ENCODE measurements at places on chromosomes 4 and X.

DNA sequence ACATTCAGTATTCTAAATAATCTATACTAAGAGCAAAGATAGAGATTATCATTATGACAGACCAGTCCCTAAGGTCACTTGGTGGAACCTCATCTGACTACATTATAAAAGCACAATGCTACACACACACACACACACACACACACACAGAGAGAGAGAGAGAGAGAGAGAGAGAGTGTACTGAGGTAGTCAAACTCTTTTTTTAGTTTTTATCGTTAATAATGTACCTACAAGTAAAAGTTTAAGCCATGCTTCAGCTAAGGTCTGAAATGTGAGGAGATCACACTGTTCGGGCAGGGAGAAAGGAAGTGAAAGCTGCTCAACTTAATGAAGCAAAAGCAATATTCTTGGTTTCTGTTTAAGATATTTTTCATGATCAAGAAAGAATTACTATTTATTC lies 75.8 kb upstream of the CCDC160 start:
- no peak for DNase-seq

DNA sequence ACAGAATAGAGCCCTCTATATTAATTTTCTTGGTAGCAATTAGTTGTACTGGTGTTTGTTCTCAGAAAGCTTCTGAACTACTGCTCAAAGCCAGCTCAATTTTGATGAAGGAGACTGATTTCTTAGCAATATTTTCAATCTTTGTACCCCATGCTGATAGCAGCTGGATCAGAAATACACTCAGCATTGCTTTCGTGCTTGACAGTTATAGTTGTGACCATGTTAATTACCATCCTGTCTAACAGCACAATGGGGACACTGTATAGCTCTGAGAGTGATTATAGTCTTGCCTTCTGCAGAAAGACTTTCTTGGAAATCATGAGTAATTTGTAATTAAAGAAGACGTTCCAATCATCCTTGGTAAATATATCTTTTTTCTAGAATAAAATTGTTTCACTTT lies 79.7 kb upstream of the GNPDA2 start:
- no peak for DNase-seq

DNA sequence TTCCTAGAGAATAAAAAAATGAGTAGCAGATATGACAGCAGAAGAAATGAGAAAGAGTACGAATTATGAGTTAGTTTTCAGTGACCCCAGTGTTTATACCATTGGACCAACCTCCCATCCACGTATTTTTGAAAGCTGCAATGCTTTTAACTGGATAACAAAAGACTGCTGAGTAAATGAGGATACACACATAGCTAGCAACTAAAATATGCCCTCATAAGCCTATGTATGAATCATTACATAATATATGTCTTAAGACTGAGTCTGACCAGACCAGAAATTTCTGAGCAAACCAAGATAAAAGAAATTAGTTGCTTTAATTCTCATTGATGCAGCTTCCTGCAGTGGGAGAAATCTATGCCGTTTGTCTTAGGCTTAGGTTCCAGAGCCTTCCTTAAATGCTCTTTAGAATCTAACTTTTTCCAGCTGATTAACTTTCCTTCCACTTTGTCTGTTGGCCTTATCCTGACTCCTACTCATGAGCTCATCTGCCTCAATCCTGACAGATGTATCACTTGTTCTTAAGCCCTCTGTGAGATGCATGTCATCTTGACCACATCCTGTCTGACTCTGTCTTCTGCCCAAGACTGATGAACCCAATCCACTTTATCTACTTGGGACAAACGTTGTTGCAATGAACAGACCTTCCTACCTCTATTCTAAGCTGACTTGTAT lies 301.4 kb upstream of the AADAT start:
- DNase-seq = no peak

DNA sequence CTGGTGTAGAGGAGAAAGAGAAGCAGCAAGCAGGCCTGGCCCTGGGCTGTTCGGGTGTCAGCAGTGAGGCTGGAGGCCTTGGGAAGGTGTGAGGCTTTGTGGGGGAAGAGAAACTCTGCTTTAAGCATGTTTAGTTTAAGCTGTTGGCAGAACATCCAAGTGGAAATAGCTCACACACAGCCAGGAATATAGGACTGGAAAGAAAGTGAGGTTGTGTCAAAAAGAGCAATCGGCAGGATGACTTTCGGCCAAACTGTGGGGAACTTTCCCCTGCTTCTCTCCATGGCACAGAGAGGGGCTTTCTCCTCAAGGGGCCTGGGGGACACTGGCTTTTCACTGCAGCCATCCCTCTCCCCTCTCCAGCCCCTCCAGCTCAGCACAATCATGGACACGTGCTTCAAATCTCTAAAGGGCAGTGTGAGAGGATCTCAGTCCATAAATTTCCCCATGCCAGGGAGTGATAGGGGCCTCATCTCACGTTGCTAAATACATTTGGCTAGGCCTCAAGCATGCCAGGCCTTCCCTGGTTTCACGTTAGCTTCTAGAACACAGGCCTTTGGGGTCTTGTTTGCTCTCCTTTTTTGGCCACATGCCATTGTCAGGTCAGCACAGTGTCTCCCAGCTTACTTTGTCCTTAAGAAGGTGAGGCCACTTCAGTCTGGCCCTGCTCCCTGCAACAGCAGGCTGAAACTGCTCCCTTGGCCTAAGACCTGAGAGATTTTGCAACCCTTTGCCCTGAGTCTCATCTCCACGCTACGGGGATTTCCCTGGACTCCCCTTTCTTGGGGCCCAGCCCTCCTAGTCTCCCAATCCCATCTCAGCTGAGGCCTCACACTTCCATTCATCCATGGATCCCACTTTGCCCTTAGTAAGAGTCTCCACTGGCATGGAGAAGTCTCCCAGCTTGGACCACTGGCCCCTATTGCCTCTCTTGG lies 8.3 kb upstream of the CITED1 start:
- DNase-seq = no peak

DNA sequence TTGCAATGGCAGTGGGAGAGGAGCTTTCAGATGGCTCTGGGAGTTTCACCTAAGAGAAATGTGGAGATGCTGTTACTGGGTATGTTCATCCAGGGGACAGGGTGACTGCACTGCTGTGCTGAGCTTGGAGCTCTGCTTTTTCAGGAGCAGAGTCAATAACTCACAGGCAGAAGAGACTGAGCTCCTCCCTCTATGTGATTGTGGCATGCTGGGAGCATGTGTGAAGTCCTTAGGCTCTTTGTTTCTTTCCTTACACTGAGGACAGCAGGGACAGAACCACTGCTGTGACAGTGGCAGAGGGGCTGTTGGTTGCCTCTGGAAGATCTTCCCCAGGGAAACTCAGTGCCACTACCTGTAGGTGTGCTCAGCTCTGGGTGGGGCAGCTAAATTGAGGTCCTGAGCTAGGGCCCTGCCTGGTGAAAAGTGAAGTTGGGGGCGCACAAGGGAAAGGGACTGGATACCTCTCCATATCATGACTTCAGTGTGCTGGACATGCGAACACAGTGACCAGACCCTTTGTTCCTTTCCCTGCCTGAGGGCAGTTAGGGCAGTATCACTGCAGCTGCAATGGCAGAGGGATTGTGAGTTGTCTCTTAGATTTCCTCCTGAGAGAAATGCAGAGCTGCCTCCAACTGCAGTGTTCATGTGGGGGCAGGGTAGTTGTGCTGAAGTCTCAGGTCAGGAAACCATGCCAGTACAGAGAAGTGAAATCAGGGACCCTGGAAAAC lies 156.7 kb downstream of the TENT5D start:
- DNase-seq = no peak

DNA sequence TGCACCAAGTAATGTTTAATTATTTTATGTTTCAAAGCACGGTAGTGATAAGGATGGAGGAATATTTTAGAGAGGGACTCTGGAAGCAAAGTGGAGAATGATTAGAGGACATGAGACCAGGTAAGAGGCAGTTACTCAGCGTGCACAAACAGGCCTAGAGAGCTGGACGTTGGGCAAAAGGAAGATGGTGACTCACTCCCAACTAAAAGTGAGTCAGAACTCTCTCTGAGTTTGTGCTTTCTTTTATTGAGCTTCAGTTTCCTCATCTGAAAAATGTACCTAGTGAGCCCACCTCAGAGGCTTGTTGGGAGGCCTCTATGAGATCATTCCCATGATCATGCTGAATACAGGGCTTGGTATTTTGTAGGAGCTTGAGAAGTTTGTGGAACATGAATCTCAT lies 1.6 kb upstream of the ZC4H2 start:
- DNase-seq = no peak

GRCh38 chr4:168502861-168503260 lies 6.0 kb downstream of the PALLD start:
- DNase-seq = no peak

- no peak for DNase-seq
Measured at GRCh38 chr4:94458682-94459081, 6.9 kb downstream of the PDLIM5 start.

DNA sequence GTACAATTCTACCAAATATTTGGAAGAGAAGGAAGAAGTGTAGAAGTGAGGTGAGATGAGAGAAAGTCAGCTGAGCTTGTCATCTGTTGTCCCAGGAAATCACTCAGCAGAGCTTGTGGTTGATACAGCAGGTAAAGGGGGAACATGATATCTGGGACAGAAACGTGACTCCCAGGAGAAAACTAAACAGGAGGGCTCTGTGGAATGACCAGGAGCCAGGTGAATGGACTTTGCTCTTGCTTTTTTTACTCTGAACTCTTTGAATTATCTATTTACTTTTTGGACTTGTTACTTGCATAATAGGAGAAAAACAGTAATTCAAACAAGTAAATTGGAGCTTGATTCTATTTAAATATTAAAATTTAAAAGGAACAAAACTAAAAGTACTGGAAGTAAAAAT lies 555.6 kb upstream of the FRG1 start:
- DNase-seq = no peak

GRCh38 chrX:118974088-118974907 lies at the start of gene LONRF3:
TSS of gene LONRF3 (plus strand) at chrX:118974618. CDS start at chrX:118974781, 163 bp downstream.
- DNase-seq = no peak

- no peak for DNase-seq
Measured at GRCh38 chr4:102263024-102263787, 82.1 kb downstream of the SLC39A8 start.

Measured in stimulated activated CD8-positive, alpha-beta memory T cell treated with anti-CD3 and anti-CD28 coated beads, Interleukin-4, amount 100 ng/mL, for 1 hour (primary cell).